ENCODE measurements at places on chromosomes 16 and 17.

DNA sequence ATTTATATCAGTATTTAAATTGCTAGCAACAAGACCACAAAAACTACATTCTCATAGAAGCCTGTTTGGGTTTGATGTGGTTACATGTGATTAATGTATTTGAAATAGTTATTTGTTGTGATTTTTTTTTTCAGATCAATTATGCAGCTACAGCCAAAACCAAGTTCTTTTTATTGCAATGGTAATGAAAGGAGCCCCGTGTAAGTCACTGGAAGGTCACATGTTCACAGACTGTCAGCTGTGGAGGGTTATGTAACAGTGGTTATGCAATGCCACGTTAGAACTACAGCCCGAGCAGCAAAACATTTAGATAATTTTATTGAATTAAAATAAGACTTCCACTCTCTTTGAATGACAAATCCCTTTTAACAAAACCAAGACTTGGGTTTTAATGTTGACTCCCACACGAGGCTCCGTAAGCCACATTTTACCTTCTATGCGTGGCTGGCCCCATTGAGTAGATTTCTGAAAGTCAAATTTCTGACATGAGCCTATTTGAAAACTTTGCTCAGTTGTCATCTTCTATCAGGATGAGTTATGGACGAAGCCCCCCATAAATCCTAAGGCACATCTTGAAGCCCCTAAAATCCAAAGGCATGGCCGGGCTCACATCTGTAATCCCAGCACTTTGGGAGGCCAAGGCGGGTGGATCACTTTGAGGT lies 41.8 kb upstream of the SEC14L1 start:
- DNase-seq = no peak

DNA sequence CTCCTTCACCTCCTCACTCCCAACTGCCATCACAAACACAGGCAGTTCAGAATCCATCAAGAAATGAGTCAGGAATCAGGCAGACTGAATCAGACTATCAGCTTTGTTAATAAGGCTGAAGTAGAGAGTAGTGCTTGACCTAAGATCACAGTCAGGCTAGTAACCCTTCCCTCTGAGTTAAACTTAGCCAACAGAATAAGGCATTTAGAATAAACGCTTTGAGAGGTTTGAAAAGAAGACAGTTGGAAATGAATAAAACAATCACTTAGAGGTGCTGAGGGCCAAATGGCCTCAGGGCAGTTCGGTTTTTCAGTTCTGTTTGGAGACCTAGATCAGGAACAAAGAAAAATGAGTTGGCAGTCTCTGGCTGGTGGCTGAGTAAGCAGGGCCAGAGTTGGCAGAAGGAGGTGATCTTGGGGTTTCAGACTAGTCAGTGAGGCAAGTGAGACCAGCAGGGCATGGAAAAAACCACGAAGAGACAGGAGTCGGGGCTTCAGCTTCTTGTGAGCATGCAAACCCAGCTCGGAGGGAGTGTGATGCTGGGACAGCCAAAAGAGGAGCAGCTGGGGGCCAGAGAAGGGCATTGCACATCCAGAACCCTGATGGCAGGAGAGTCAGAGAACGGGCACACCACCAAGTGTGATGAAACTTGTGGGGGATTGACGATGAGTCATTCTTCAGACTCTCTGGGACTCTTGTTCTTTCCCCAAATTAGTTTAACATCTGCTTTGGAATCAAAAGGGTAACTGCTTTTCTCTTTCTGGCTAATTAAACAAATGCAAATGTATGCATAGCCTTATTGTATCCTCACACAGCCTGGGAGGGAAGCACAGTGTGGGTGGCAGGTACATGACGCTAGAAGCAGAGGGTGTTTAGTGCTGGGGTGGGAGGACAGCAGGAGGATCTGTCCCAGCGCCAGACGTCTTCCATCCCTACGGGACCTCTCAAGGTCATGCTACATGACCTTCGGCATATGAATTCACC lies 54.8 kb downstream of the SPECC1 start:
- DNase-seq = no peak

- DNase-seq = no peak
Measured at GRCh38 chr16:34648-34987, 18.8 kb downstream of the POLR3K start.

GRCh38 chr16:87554754-87555427 lies 47.4 kb upstream of the JPH3 start:
- DNase-seq = no peak

DNA sequence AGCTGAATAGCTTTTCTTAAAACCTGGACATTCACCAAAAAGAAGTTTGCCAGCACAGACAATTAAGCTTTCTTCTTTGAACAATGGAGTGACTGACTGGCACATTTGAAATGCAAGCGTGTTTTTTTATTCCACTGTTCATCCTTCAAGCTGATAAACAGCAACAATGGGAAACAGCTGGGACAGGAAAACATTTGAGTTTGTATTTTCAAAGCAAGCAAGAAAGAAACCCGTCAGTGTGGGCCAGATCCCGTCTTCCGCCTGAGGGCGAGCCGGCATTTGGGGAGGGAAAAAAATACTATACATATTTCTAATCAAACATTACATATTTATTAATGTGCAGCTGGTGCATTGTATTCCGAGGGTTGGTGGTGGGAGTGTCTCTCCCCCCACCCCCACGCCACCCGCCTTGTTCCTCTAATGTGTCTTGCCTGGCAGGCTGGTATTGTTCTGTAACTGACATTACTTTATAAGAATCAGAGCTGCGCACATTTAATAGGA lies 94.3 kb downstream of the CYLD start:
- DNase-seq = no peak

DNA sequence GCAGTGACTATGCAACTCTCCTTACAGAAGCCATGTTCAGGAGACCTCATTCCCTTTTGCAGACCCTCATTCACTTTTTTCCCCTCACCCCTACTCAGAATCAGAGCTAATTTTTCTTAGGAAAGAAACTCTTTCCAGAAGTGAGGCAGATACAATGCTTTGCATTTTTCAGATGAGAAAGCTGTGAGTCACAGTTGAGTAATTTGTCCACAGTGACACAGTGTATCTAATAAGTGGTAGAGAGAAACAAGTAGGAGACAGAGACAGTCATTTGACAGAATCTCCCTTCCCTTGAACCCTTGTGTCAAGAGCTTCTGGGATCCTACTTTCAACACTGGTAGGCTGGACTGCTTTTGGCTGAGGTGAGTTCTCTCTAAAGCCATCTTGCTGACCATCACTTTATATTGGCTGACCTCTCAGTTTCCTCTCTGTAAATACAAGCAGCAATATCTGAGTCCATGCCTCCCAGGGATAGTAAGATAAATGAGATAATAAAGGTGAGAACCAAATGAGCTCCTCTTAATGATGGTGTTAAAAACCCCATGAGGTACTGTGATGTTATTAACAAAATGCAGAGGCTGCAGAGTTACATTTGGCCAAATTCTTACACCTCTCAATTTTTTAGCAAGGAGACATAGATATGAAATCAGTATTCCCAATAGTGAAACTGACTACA lies 130.8 kb downstream of the CA10 start:
- no peak for DNase-seq

- no peak for DNase-seq
Measured at GRCh38 chr17:64788286-64789060, 126.4 kb upstream of the SMURF2 start.

GRCh38 chr16:21233521-21234150 lies at the start of gene ANKS4B:
ANKS4B (plus strand) TSS chr16:21233699; CDS start chr16:21233738, 39 bp downstream.
- DNase-seq = no peak

GRCh38 chr16:68704232-68704867 lies 32.7 kb upstream of the CDH1 start:
- DNase-seq = peak; percentile 72

- no peak for DNase-seq
Measured at GRCh38 chr16:87982581-87983041, 31.4 kb downstream of the BANP start.

- DNase-seq = no peak
Measured at GRCh38 chr16:13833515-13833914, 86.4 kb upstream of the ERCC4 start.

DNA sequence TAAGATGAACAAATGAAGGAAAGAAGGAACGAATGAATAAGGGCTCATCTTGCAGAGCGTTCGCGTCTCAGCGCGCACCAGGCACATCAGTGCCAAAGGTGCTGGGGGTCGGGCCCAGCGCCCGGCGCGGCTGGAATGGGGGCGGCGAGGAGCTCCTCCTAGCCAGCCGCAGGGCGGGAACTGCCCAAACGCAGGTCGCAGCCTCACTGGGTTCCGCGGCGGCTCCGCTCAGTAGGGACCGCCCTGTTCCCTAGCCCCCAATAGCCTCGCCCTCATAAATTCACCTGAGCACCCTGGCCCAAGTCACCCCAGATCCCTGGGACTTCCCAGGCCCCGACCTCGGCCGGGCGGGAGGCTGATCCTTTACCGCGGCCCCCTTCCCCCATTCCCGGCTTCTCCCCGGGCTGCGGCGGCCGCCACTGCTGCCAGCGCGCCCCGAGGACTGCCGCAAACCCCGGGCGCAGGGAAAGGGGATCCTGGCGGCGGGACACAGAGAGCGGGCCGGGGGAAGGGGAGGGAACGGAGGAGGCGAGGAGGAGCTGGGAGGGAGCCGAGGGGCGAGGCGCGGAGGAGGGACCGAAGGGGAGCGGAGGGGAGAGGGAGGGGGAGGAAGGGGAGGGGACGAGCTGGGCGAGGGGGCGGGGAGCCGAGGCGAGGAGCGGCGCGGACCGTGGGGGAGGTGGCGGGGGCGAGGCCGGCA lies 377 bp upstream of the CRHR1 start:
- no peak for DNase-seq

DNA sequence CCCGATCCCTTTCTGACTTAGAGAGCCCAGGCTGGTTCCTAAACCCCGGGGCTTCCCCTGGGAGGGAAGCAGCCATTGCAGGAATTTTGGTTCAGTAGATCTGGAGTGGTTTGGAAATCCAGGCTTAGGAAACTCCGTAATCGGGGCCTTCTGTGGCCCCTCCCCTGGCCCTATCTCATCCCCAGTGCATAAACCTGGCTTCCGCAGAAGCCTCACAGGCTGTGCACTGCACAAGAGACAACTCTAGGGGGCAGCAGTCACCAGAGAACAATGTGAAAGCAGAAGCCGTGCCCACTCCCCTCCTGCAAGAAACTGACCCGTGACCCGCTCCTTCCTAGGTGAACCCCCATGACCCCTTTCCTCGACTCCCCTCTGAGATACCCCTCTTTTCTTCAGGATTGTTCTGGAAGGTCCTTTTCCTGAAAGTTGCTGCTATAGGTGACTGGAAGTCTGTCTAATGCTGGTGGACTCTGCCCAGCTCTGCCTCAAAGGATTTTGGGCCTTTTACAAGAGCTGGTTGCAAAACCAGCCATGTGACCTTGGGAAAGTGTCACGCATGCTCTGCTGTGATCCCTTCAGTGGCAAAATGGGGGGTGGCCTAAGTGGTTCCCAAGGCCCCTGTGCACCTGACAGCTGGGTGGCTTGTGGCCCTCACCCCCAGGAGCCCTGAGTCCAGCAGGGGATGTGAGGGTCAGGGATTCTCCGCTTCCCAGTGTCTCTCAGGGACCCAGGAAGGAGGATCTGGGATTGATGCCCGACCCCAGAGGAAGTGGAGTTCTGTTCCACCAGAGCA lies 14.4 kb downstream of the GUCY2D start:
- DNase-seq = no peak

GRCh38 chr17:59680314-59680713 lies 26.9 kb downstream of the PTRH2 start:
- no peak for DNase-seq

DNA sequence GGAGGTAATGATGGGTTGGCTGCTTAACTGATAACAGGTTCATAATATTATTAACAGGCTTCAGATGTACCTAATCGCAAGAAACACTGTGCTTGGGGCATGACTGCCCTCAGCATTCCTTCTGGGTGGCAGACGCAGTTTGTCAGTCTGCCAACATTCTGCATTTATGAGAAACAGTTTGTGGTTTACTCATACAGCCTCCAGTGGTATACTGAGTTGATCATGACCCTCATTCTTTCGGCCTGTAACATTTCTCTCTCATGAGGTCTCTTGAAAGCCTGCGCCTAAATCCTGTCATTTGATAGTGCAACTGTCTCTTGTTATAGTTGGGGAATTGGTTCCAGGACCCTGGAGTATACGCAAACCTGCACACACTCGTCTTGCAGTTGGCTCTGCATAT lies 4.9 kb upstream of the RUSF1 start:
- DNase-seq = no peak

DNA sequence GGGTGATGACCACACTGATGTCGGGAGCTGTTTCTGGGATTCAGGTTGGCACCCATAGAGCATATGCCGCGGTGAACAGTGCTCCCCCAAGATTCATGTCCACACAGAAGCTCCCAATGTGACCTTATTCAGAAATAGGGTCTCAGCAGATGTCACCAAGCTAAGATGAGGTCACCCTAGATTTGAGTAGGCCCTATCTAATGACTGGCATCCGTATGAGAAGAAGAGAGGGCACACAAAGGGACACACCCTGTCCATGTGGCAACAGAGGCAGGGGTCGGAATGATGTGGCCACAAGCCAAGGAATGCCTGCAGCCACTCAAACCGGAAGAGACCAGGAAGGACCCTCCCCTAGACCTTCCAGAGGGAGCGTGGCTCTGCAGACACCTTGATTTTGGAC lies 35.5 kb downstream of the TBC1D16 start:
- DNase-seq = no peak

- DNase-seq = peak; percentile 92
Measured at GRCh38 chr17:63946440-63947363, 14.6 kb upstream of the CD79B start.

GRCh38 chr16:53612003-53612402 lies 91.7 kb downstream of the RPGRIP1L start:
- no peak for DNase-seq

- DNase-seq = no peak
Measured at GRCh38 chr16:48497932-48498768, 111.8 kb downstream of the N4BP1 start.

DNA sequence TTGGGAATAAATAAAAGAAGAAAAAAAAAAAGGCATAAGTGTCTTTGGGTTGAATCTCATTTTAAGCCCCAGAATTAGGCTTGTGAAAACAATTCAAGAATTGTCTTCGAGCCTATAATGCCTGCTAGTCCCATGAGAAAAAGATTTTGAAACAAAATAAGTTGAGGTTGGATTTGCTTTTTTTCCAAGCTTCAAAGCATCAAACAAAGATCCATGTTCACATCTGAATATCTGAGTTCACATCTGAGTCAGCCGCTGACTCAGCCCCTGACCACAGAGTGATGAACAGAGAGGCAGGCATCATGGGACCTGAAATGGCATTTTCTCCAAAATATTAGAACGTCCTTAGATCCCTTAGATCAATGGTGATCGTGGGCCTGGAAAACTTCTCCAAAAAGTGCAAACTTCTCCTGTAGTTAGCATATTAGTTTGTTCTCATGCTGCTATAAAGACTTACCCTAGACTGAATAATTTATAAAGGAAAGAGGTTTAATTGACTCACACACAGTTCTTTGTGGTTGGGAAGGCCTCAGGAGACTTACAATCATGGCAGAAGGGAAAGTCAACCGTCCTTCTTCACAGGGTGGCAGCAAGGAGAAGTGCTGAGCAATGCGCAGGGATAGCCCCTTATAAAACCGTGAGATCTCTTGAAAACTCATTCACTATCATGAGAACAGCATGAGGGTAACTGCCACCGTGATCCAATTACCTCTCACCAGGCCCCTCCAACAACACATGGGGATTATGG lies 294.6 kb upstream of the HSBP1 start:
- no peak for DNase-seq

GRCh38 chr17:42268236-42268635 lies 8.0 kb downstream of the STAT5B start:
- DNase-seq = no peak

- no peak for DNase-seq
Measured at GRCh38 chr16:28288114-28288513, 4.2 kb upstream of the SBK1 start.

- DNase-seq = no peak
Measured at GRCh38 chr16:57734308-57734924, 1.2 kb upstream of the KATNB1 start.
